ENCODE measurements at places on chromosomes 2 and 18. TPM values are rescaled to one million over a fixed set of nuclear protein-coding genes. Genes with fewer than 3 reads are reported as not detected.
A peak's percentile ranks its signal among the peaks of the same experiment; 100 is the strongest.

Gene RNF181
- 407 TPM for polyA plus RNA-seq

Gene MROH2A
- 1.8 TPM for polyA plus RNA-seq

Gene ACADL
- polyA plus RNA-seq, result 15.7 TPM

DNA sequence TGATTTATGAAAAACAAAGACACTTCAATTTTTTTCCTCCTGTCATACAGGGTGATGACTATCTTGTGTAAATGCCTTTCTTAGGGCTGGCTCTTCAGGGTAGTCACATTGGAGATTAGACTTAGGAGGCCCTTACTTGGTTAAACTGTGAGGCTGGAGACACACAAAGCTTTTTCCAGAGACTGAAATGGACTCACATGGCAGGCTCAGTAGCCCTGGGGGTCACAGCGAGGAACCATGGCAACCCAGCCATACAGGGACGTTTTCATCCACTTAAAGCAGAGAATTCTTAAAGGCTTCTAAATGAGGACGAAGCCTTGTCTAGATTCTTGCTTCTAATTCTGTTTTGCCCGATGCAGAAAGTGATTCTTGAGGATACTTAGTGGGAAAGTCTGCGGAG, 57.3 kb upstream of the ZDBF2 start:
- DNase-seq, result no peak

Gene MYO7B
- polyA plus RNA-seq, result 22.2 TPM

GRCh38 chr2:240269886-240270285, 129.4 kb upstream of the OTOS start:
- no peak for DNase-seq

- DNase-seq, result peak; percentile 62
Measured at GRCh38 chr2:69465513-69466456, 28.6 kb upstream of the NFU1 start.

- DNase-seq, result no peak
Measured at GRCh38 chr2:133107058-133107815, 437.2 kb upstream of the LYPD1 start.

DNA sequence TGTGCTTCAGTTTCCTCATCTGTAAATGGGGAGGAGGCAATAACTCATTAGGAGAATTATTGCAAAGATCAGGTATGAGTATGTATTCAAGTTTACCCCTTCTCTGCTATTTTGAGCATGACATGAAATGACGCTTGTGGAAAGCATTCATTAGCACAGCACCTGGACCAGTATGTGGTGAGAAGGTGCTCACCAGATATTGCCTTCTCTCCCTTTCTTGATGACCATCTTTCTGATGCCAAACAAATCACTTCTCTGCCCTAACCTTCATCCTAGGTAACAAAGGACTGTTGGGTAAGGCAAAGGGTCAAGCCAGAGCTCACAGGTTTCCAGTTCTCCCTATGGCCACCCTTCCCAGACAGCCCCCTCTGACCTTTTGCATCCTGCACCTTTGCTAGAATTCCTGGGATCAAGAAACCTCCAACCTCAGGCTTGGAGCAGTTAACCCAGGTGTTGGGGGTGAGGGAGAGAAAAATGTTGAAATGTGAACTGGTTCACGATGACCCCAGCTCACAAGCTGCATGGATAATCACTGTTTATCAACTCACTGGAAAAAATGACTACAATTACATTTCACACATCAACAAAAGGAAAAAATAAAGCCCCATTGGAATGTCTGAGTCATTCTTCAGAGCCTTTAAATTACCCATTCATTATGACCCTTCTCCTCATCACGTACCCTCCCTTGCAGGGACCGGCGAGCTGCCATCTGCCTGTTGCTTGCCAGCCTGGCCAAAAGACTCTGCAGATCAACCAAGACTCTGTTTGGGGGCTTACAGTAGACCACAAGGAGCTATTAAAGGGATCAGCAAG, 41.6 kb downstream of the LBH start:
- DNase-seq, result no peak

All from kidney (tissue), 22 donors.